ENCODE measurements at places on chromosomes 2 and 18.

DNA sequence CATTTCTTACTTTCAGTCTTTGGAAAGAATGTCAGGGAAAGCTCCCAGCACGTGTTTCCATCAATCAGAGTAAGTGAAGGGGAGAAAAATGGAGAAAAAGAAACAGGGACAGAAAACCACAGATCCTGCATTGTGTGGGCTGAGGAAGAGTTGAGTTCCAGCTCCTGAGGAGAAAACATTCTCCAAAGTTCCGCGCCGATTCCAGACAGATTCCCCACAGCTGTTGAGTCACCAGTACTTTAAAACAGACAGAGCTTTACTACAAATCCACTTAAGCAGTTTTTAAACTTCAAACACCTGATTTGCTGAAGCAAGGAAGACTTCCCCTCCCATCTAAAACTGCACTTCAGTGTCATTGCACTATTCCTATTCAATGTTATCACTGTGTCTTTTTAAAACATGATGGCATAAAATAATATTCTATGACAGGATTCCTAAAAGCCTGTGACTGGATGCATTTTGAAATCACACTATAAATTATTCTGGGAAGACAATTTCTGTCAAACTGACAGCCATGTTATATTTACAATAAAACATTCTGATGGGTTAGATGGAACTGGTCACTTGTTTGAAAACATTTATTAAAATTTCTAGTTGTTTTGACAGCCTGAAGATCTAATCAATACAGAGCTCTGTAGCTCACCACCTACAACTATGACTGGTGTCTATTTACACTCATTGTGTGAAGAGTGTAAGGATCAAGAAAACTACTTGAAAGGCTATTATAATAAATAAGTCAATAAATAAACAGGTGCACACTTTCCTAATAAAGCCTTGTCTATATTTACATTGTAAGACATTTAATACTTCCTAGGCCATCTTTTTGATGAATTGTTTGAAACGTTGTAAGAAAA lies 40.9 kb downstream of the TCF4 start:
- no peak for DNase-seq

- no peak for DNase-seq
These were observed 37.3 kb downstream of the CYP1B1 start for GRCh38 chr2:38038682-38039081.

DNA sequence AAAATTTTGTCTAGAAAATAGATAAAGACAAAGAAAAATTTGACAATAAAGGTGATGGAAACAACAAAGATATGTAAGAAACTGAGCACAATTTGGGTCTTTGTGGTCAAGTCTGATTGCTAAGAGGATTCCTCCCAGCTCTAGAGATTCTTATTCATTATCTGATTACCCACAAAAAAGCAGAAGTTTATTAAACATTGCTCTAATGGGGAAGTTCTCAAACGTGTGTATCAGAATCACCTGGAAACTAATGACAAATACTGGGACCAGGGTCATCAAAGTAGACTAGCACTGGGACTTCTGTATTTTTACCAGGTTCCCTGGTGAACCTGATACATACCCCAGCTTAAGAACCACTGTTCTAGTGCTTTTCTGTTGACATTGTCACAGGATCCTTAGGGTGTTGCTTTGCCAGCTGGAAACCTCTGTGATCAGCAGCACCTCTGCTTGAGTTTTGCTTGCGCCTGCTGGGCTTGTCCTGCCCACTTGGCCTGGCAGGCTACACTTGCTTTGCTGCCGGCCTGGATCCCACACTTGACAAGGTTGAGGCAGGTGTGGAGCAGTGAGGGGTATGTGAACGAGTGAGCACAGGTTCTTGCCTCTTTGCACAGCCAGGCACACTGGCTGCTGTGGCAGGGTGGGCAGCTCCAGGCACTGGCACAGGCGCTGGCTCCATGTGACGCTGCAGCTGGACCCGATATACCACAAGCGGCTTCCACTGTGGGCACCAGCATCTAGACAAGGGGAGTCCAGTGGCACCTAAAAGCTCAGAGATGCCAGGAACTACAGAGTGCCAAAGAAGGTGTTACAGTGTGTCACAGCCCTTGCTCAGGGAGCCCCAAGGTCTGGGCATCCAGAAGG lies 6.2 kb upstream of the GORASP2 start:
- no peak for DNase-seq

- no peak for DNase-seq
These were observed 74.5 kb upstream of the B3GNT7 start for GRCh38 chr2:231321021-231321420.

DNA sequence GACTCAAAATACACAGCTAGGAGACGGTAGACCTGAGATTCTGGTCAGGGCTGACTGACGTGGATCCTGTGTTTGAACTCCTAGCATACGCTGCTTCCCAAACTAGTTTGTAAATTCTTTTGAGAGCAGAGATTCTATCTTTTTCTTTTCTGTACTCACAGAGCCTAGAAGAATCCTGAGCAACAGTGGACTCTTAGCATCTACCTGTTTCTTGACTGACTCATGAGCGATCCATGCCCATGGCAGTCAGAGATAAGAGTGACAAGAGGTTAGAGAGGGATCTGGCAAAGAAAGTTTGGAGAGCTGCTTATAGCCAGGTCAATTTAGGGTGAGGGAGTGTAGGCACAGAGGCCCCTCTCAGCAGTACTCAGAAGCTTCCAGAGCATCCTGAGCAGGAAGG lies 41.1 kb upstream of the PPP1CB start:
- DNase-seq = no peak

- DNase-seq = no peak
These were observed 262.0 kb upstream of the RASGRP3 start for GRCh38 chr2:33214436-33214835.

- no peak for DNase-seq
These were observed at the start of gene COLEC11 for GRCh38 chr2:3594493-3595281. COLEC11 (plus strand) TSS chr2:3595112; CDS start chr2:3604341, 9,229 bp downstream.

GRCh38 chr2:127504552-127505430 lies 21.5 kb downstream of the IWS1 start:
- no peak for DNase-seq

- no peak for DNase-seq
These were observed 22.3 kb upstream of the ORC2 start for GRCh38 chr2:200985799-200986198.

DNA sequence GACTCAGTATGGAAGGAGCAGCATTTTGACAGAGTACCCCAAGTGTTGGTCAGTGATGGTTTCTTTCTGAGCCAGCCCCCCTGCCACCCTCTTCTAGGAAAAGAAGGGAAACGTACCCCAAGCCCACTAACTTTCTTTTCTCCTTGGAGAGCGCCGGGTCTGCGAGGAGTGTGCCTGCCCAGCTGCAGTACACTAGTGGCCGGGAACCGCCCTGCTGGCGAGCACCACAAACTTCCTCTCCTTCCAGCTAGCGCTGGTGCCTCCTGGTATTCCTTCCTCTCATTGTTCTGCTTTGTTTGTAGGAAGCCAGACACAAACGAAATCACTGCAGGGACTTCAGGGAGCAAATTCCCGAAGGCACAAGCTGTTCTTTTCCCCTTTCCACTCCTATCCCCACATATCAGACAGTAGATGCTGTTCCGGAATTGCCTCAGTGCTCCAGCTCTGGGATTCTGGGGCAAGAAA lies 1.8 kb downstream of the CCDC85A start:
- no peak for DNase-seq

GRCh38 chr2:42371611-42372473 lies 10.8 kb upstream of the COX7A2L start:
- peak; percentile 16 for DNase-seq

- DNase-seq = no peak
These were observed 338.8 kb downstream of the SETBP1 start for GRCh38 chr18:45019469-45019868.

GRCh38 chr2:202140522-202141252 lies 67.6 kb downstream of the KIAA2012 start:
- DNase-seq = no peak

DNA sequence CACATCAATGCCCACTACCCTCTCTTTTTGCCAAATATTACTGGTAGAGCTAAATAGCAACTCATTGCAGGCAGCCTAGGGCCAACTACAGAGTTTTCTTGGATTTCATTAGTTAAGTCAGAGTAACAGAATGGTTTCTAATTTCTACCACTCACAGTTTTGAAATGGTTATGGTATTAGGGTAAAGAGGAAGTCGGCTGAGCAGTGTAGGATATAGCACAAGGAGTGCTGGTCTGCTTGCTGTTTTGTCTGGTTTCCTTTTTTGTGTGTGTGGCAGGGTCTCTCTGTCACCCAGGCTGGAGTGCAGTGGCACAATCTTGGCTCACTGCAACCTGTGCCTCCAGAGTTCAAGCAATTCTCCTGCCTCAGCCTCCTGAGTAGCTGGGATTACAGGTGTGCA lies 289.2 kb upstream of the CCDC68 start:
- no peak for DNase-seq

- no peak for DNase-seq
These were observed 1.2 kb upstream of the HAAO start for GRCh38 chr2:42793334-42794270.

Measured in COR-L47 (cell line).